Activated naive CD4-positive, alpha-beta T cell treated with anti-CD3 and anti-CD28 coated beads, Interleukin-2, amount 10 ng/mL, durations not matched to agents 7 days and 5 days (primary cell): ENCODE measurements at places on chromosomes 4 and X.

GRCh38 chr4:100391863-100392262, 126.0 kb downstream of the EMCN start:
- no peak for DNase-seq

GRCh38 chr4:118410138-118410537, 57.3 kb upstream of the PRSS12 start:
- no peak for DNase-seq

DNA sequence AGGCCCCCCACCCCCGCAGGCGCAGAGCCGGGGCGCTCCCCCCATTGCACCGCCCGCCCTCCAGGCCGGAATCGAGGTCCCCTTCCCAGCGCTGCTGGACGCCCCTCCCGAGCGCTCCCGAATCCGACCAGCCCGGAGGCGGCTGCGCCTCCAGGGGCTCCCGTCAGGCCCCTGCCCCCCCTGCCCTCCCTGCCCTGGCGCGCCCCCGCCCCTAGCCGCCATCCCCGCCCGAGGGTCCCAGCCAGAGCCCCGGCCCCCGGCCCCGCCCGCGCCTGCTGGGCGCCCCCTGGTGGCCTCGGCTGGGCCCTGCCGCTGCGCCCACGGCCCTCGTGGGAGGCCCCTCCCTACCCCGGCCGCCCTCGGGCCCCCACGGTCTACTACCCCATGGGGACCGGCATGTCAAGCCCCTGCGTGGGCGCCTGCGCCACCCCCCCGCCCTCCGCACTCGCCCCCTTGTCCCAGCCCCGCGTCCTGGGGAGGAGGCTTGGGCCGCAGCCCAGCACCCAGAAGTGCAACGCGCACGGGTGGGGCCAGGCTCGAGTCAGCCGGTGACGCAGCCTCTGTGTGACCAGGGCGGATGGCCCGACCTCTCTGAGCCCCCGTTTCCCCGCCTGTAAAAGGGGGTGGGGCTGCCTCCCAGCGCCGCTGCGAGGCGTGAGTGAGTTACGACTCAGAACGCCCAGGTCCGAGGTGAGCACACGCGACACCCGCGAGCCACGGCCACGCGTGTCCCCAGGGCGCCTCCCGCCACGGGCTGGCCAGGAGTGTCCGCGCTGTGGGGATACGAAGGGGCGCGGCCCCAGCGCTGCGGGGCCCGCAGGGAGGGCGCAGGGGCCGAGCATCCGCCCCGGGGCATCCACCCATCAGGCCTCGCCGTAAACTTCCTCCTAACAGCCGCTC, 104.9 kb downstream of the FAM53A start:
- DNase-seq, result peak; percentile 82

DNA sequence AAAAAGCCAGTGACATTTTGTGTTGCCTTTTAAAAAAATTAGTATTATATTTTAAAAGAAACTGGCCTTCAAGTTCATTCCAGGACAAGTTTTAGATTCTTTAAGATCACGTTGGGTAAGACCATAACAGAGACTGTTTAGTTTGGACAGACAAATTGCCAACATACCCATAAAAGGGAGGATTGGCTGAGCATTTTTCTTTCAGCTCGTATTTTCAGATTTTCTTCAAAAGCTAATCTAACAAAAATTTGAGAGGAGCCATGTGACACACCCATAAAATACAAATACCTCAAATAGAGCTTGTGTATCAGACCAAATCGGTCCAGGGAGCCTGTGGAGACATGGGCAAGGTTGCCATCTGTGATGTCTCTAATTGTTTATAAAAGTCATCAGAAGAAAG, 74.6 kb upstream of the C1QTNF7 start:
- DNase-seq, result no peak

- DNase-seq, result peak; percentile 44
Observed at GRCh38 chr4:169621731-169622492, 1.5 kb downstream of the CLCN3 start.

DNA sequence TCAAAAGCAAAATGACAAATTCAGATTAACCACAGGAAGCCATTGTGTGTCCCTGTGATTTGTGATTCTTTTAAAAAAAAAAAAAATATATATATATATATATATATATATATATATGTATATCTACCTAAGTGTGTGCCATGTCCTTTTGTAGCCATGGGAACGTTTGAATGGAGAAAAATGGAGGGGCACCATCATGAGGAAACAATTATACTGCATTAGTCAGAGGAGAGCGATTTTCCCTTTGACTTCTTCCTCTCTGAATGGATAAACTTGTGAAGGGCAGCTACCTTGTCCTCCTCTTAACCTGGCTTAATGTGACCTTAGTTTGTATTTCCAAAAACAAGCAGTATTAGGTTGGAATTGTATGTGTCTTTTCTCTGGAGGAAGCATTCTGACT, 23.3 kb upstream of the CBLL2 start:
- no peak for DNase-seq

DNA sequence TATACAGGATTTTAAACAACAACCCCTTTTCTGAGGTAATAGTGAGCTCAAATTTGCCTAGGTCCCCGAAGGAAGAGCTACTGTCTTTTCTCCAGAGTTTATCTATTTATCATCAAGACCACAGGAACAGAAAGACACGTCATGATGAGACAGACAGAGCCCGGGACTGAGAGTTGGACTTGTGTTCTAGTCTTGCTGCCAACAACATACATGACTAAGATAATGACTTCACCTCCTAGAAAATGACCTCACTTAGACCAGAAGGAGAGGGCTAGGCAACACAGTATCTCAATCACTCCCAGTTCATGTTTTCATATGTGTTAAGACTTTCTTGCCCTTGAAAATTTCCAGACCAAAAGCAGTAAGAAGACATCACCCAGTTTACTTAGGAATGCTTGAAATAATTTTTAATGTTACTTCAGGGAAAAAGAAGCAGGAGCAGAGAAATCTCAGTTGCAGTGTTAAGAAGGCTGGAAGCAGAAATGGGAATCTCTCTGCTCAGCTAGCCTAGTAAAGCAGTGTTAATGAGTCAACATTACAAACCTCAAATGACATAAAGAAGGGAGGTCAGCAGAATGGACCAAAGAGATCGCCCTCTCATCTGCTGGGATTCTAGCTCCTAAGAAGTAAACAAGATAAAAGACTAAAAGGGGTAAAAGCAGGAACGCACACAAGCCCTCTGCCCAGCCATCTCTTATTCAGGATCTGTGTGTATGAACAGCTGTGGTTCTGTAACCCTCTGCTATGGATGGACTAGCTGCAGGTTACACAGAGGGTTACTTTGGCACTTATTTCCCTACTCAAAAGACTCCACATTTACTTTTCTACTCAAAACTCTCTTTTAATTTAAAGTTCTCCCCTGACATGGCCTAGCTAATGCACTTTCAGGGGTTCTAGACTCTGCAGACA, 24.8 kb downstream of the PDGFC start:
- DNase-seq, result no peak

DNA sequence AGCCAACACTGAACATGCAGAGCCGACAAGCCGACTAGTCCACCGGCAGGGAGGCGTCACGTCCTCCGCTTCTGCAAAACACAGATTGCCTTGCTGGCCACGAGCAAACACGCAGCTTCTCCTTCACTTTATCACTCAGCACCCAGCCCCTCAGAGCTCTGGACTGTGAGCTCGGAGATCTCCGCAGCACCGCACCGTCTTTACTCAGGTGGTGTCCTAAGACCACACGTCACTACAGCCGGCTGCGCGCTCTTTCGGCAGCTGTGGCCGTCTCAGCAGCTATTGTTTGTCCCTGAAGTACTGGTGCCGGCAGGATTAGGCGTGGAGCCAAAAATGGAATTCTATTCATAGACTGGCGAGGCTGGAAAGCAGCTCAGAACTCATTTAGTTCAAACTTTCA, 72.0 kb downstream of the FAT1 start:
- no peak for DNase-seq

DNA sequence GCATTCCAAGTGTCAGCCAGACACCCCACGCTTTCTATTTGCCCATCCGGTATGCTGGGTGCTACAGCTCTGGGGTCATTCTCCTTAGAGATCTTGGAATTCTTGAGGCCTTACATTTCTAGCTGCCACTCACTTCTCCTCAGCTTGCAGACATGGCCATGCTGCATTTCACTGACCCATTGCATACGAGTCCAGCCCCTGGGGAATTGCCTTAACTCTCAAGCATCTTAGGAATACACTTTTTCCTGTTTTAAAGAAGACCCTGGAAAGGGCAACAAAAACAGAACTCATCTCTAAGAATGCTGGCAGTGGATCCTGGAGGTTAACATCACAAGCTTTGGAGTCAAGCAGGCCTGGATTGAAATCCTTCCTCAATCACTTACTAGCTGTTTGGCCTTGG, 122.0 kb upstream of the LNX1 start:
- DNase-seq, result no peak

DNA sequence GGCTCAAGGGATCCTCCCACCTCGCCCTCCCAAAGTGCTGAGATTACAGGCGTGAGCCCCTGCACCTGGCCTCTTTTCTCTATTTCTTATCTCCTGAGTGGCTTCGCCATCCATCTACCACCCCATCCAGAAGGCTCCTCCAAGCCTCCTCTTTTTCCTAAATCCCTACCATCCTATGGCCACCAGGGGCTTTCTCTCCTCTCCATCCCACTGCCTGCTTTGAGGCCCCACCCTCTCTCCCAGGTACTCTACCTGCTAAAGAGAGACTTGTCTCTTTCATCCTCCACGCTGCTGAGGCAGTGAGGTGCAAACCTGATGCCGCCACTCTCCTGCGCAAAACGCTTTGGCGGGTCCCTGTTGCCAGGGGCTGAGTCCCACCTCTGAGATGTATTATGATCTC, 7.0 kb downstream of the RS1 start:
- no peak for DNase-seq

- no peak for DNase-seq
Observed at GRCh38 chr4:44071959-44072955, 376.4 kb downstream of the KCTD8 start.
